ENCODE measurements at places on chromosomes 13 and 19. TPM values are rescaled to one million over a fixed set of nuclear protein-coding genes. Genes with fewer than 3 reads are reported as not detected.

DNA sequence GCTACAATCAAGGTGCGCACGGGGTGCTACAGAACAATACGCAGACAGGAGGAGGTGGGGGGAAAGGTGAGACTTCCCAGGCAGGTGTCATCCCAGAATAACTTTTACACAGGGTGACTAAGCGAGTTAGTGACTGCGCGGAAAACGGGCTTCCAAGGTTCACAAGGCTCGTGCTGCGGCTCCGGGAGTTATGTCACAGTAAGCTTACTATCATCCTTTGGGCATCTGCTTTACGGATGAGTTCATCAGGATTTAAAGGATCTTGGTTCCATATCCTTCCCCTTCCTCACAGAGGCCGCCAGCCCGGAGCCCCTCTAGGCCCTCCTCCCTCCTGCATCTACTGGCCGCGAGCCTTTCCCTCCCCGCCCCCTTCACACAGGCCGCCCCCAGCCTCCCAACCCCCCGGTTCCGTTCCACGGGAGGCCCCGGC is 474 bp upstream of the IFT88 start:
- no peak for DNase-seq

GRCh38 chr19:8517551-8518442 is 3.8 kb upstream of the ZNF414 start:
- peaks cover 7% of the 10 kb centered on the region for H3K4me1 ChIP-seq
- H3K36me3 ChIP-seq = no peaks in the 10 kb centered on the region
- H3K27me3 ChIP-seq = no peaks in the 10 kb centered on the region
- H3K27ac ChIP-seq = peak overlapping the region; percentile 12

Gene ACP5
- 101 TPM for total RNA-seq

DNA sequence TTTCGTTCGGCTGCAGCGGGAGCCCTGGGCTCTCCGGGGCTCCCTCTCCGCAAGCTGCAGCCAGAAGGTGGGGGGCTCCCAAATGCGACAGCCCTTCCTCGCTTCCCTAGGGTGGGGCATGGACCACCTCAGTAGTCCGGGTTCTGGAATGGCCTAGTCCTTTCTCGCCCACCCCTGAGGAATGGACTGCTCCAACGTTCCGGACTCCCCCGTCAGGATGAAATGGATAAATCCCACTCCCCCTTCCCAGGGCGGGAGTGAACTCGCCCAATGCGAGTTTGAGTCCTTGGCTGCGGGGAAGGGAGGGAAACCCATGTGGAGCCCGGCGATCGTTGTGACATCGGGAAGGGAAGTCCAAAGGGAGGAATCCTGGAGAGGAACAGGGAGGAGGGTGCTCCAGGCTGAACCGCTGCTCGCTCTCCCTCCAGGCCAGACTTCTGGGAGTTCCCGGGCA is 5.5 kb downstream of the HRC start:
- H3K4me1 ChIP-seq = peaks cover 7% of the 10 kb centered on the region
- peak overlapping the region; percentile 60 for H3K27ac ChIP-seq
- peak overlapping the region; percentile 68 for H3K4me3 ChIP-seq
- H3K36me3 ChIP-seq = no peaks in the 10 kb centered on the region

GRCh38 chr13:76214001-76214400 is 577.9 kb downstream of the LMO7 start:
- no peaks in the 10 kb centered on the region for H3K4me1 ChIP-seq
- H3K27me3 ChIP-seq = no peaks in the 10 kb centered on the region
- H3K4me3 ChIP-seq = no peak overlapping the region
- DNase-seq = no peak
- no peak overlapping the region for H3K27ac ChIP-seq
- H3K36me3 ChIP-seq = no peaks in the 10 kb centered on the region

DNA sequence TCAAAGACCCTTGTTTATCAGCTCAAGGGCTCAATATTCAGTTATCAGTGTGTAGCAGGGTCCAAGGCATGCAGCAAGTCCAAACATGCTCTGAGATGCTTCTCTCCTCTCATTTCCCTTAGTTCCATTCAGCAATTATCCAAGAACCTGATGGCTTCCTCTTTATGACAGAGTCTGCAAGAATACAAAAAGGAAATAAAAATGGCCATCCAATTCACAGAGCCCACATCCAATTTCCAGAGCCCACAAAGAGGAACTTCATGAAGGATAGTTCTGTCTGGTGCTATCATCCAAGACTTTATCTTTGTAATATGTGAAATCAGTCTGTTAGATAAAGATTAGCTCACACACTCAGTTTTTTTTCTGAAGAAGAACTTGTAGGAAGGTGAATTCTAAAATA is 217.2 kb downstream of the LACC1 start:
- H3K4me1 ChIP-seq = no peaks in the 10 kb centered on the region
- H3K27me3 ChIP-seq = no peaks in the 10 kb centered on the region
- H3K36me3 ChIP-seq = no peaks in the 10 kb centered on the region
- H3K4me3 ChIP-seq = no peak overlapping the region

GRCh38 chr13:105465251-105465650 is 1070.2 kb downstream of the EFNB2 start:
- H3K36me3 ChIP-seq = no peaks in the 10 kb centered on the region
- H3K27ac ChIP-seq = no peak overlapping the region
- H3K4me3 ChIP-seq = no peak overlapping the region
- H3K27me3 ChIP-seq = no peaks in the 10 kb centered on the region

Gene KRTDAP
- not detected for total RNA-seq

GRCh38 chr13:40961214-40961613 is 57.9 kb downstream of the ELF1 start:
- H3K27ac ChIP-seq = no peak overlapping the region
- H3K4me1 ChIP-seq = peaks cover 5% of the 10 kb centered on the region

GRCh38 chr19:20969498-20969897 is 46.4 kb downstream of the ZNF85 start:
- H3K27me3 ChIP-seq = no peaks in the 10 kb centered on the region
- DNase-seq = peak; percentile 63
- H3K36me3 ChIP-seq = no peaks in the 10 kb centered on the region
- peak overlapping the region; percentile 72 for H3K27ac ChIP-seq
- H3K4me3 ChIP-seq = no peak overlapping the region

DNA sequence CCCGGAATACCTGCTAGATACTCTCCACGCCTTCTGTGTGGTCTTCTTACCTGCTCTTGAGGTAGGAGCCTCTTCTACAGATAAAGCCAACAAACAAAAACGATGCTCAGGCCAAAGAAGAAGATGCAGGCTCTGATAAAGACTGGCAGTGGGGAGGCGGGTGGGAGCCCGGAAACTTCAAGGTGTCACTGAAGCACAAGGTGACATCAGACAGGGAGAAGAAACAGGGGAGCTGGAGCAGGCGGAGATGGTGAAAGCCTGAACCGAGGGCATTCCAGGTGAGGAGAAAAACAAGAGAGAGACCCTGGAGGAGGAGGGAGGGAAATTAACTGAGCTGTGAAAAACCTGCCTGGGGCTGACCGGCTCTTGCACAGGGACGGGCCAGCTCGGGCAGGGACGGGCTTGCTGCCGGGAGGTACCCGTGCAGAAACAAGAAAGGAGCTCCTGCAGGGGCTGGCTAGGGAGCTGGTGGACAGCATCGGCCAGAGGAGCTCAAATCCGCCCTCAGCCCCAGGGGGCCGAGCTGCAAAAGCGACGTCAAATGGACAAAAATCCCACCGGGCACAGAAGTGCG is 19.0 kb downstream of the GNG7 start:
- no peak overlapping the region for H3K4me3 ChIP-seq
- no peaks in the 10 kb centered on the region for H3K4me1 ChIP-seq
- H3K27me3 ChIP-seq = no peaks in the 10 kb centered on the region
- DNase-seq = no peak
- no peaks in the 10 kb centered on the region for H3K36me3 ChIP-seq
- H3K27ac ChIP-seq = no peak overlapping the region

- peaks cover 3% of the 10 kb centered on the region for H3K27me3 ChIP-seq
- no peak overlapping the region for H3K27ac ChIP-seq
- H3K4me3 ChIP-seq = no peak overlapping the region
- H3K36me3 ChIP-seq = no peaks in the 10 kb centered on the region
- no peaks in the 10 kb centered on the region for H3K4me1 ChIP-seq
Observed at GRCh38 chr19:46176116-46176860, 28.2 kb downstream of the IGFL2 start.

Data from breast epithelium (tissue), 4 donors.